ENCODE measurements at places on chromosomes 1 and 21.

GRCh38 chr1:212666116-212666775 lies 33.4 kb downstream of the BATF3 start:
- DNase-seq: no peak

GRCh38 chr1:66399888-66400529 lies 133.9 kb upstream of the SGIP1 start:
- DNase-seq: peak; percentile 58

- no peak for DNase-seq
Measured at GRCh38 chr1:116407033-116407432, 34.0 kb downstream of the ATP1A1 start.

DNA sequence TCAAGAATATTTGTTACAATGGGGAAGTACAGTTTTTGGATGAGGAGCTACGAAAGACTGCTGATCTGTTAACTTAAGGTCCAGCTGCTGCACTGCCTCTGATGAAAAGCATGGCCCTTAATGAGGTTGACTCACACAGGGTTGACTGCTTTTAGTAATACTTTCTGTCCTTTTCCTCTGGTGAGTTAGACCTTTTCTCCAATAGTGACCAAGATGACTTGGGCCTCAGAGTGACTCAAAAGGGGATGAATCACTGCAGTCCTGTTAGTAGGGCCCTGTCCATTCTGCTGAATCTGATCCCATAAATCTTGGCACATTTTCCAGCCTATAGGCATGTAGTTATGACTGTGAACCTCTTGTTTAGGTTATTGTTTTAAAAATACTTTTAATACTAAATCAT lies 2.7 kb downstream of the DISP1 start:
- peak; percentile 91 for DNase-seq

GRCh38 chr1:219085082-219085481 lies 88.6 kb upstream of the LYPLAL1 start:
- peak; percentile 95 for DNase-seq

- no peak for DNase-seq
Measured at GRCh38 chr21:37645848-37646247, 270.4 kb downstream of the KCNJ6 start.

GRCh38 chr1:86396498-86396890 lies 371 bp upstream of the ODF2L start:
- DNase-seq: no peak

GRCh38 chr1:1040004-1040991 lies 20.4 kb downstream of the AGRN start:
- DNase-seq: peak; percentile 87

DNA sequence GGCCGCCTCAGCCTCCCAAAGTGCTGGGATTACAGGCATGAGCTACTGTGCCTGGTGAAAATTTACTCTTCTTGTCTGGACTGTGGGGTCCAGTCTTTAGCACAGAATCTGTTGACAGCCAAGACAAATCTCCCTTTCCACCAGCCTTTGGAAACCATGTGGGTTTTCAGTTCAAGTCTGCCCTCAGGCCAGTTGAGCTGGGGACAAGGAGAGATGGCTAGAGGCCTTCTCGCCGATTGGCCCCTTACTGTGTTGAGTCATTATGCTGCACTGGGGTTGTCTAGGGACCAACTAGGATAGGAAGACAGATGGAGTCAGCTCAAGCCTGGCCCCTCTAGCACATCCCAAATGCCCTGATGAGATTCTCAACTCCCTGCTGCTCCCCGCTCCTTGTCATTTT lies 8.6 kb upstream of the NKAIN1 start:
- DNase-seq: no peak

DNA sequence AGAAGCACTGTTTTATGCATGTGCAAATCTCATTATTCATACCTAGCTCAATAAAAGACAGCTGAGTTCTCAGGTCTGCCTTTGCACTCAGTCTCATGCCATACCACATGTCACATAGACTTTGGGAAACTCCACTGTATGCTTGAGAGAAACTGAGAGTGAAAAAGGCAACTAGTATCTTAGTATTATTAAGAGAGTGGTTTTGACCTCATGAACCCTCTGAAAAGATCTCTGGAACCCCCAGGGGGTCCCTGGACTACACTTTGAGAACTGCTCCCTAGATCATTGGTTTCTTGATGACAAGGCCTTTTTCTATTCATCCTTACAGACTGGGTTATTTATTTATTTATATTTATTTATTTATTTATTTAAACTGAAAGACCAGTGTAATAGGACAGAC lies 3.7 kb upstream of the RHEX start:
- no peak for DNase-seq

GRCh38 chr1:192807211-192808162 lies 1.4 kb upstream of the RGS2 start:
- peak; percentile 64 for DNase-seq

- DNase-seq: no peak
Measured at GRCh38 chr1:228903434-228904071, 168.3 kb downstream of the RHOU start.

- DNase-seq: no peak
Measured at GRCh38 chr1:174696026-174696821, 248.5 kb downstream of the GPR52 start.

GRCh38 chr1:111141245-111142220 lies 1.5 kb downstream of the CEPT1 start:
- DNase-seq: no peak

DNA sequence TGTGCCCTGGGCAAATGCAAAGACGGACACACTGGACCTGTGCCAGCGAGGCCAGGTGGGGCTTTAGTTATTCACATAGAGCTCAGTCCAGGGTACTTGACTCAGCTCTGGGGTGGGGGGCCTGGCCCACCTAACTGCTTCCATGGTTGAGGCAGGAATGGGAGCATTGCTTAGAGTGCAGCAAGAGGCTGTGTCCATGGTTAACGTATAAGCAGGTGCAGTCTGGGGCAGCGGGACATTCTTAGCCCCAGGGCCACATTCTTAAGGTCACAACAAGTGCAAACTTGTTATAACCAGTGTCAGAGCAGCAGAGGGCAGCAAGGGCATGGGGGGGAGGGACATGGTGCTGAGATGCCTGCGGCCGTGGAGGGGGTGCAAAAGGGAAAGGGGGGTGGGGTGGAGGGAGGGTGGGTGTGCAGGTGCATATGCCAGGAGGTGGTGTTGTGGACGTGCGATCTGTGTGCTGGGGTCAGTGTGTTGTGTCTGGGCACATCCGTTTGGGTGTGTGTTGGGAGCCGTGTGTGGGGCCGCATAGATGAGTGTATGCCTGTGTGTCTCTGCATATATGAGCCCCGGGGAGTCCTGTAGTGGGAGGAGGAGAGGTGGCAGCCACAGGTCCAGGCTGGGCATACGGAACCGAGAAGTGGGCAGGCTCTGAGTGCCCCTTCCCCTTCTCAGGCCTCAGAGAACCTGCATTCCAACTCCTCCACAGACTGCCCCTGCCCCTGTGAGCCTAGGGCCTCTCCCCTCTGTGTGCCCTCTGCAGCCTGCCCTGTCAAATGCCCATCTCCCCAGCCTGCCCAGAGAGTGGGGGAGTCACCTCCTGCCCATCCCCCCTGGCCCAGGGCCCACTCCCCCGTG lies 8.4 kb downstream of the KCNJ10 start:
- DNase-seq: no peak

GRCh38 chr1:62175568-62176179 lies 19.0 kb upstream of the L1TD1 start:
- peak; percentile 46 for DNase-seq

- DNase-seq: peak; percentile 37
Measured at GRCh38 chr1:209607102-209607794, 23.7 kb downstream of the CAMK1G start.

DNA sequence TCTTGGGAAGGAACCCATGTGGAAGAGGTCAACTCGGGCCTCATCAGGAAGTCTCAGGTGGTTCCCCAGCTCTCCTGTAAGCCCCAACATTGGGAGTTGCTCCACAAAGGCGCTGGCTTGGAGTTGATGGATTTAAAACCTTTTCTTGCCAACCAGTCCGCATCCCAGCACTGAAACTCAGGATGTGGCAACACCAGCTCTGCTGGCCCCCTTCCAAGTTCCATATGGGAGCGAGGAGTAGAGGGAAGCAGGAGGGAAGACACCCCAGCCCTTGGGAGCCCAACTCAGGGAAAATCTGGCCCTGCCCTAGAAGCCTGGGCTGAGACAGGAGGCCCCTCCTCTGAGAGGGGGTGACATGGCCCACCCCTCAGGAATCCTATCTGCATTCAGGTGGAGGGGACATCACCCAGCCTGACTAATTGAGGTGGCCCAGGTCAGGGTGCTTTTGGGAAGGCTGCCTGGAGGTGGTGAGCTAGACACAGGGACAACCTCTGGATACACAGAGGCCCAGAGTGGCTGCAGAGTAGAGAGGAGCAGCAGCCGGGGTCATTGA lies 33.1 kb upstream of the DMBX1 start:
- peak; percentile 5 for DNase-seq

DNA sequence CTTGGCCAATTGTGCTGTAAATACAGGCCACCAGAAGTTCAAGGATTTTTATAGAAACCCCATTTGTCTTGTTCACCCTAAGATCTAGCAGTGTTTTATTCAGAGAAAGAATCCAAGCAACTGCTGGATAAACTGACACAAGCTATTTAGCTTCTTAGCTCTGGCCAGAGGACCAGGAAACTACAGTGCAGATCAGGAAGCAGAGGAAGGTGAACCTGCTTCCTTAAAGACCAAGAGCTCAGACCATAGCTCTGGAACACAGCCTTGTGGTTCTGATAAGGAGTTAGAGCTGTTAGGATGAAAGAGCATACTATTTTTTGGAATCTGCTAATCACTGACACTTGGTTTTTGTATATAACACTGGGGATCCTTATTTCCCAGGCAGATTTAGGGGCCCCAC lies 5.2 kb upstream of the CCDC17 start:
- DNase-seq: no peak

DNA sequence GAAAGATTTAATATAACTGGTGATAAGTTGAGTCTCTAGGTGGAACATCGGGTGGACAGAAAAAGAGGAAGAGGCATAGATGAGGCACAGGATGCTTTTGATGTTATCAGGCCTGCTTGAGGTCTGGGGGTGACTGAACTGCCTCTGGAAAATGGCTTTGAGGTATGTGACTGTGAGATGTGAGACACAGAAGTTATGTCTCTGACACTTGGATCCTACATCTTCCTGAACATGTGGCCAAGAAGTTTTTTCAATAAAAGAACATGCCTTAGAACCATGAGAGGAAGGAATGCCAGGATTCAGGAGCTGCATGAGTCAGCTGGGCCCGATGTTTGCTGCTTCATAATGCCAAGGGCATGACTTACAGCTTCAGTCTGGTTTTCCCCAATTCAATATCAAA lies 11.5 kb upstream of the AIM2 start:
- DNase-seq: peak; percentile 92

DNA sequence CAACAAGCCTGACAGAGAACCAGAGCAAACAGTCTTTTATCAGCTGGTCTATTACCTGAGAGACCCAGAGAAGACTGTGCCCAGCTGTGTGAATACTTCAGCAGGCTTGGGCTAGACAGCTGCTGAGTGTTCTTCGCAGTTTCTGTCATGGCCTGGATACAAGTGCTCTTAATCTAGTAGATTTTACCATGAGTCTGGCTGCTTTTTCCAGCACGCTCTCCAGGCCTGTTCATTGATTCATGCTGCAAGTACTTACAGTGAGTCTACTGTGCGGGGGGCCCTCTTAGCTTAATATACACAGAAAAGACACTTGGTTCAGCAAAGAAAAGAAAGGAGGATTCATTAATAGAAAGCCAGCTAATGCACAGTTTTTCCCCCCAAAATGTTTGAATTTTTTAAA lies 48.5 kb downstream of the RGS7 start:
- no peak for DNase-seq
